ENCODE measurements at places on chromosomes 7 and 10.
A peak's percentile ranks its signal among the peaks of the same experiment; 100 is the strongest.

DNA sequence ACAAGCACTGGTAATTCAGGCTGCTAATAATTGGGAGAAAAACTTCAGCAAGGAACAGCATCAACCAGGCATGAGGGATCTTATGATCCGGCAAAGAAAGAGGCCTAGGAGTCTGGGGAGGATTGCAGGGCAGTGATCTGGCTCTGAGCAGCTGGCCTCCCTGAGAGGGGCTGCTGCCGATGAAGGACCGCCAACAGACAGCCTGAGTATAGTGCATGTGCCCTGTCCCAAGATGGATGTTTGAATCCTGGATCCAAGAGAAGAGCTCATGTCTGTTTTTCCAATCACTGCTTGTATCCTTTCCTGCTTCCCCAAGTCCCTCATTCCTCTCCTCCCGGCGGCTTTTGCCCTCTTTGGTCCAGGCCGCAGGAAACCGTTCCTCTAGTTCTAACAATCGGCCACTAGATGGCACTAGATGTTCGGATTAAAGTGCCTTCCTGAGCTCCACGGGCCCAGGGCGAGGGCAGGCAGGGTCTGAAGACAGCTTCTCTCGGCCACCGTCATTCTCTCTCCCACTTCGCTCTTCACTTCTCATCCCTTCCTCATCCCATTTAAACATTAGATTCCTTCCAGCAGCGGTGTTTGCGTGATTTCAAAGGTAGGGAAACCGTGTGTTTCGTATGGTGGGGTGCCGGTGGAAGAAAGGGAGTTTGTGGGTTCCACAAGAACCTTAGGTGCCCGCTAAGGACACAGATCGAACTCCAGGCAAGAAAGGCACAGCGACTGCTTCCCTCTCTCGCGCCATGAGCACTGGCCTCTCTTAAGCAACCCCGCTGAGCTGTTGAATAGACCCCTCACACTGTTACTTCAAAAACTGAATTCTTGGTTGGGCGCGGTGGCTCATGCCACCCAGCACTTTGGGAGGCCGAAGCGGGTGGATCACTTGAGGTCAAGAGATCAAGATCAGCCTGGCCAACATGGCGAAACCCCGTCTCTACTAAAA is 82.4 kb downstream of the ADCYAP1R1 start:
- peak; percentile 67 for DNase-seq

DNA sequence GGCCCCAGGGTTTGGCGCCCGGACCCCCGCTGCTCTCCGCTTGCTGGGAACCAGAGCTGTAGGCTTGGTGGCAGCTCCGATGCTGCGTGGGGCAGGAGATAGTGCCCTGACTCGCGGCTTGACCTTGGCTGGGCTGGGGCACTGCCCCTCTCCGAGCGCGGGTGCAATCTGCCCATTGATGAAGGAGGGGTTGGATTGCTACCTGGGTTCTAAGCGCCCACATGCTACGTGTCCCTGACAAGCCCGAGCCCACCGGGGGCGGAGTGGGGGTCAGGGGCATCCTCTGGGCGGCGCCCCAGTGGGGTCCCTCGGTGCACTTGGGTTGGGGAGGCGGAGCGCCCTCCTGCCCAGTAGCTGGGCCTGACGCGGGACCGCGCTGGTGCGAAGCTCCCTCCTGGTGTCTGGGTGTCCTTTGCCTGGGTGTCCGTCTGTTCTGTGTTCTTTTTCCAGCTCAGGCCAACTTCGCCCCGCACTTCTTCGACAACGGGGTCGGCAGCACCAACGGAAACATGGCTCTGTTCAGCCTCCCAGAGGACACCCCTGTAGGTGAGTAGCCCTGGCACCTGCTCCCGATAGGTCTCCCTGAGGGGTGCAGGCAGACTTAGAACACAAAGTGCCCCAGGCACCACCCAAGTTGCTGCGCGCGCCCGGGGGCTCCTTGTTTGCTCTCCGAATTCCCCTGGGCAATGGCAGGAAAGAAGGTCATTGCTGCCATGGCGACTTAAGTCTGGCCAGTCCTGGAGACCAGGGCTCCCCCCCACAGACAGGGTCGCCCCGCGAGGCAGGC is 900 bp downstream of the CDHR1 start:
- no peak for DNase-seq

GRCh38 chr7:107846324-107846723 is 43.3 kb upstream of the SLC26A3 start:
- no peak for DNase-seq

DNA sequence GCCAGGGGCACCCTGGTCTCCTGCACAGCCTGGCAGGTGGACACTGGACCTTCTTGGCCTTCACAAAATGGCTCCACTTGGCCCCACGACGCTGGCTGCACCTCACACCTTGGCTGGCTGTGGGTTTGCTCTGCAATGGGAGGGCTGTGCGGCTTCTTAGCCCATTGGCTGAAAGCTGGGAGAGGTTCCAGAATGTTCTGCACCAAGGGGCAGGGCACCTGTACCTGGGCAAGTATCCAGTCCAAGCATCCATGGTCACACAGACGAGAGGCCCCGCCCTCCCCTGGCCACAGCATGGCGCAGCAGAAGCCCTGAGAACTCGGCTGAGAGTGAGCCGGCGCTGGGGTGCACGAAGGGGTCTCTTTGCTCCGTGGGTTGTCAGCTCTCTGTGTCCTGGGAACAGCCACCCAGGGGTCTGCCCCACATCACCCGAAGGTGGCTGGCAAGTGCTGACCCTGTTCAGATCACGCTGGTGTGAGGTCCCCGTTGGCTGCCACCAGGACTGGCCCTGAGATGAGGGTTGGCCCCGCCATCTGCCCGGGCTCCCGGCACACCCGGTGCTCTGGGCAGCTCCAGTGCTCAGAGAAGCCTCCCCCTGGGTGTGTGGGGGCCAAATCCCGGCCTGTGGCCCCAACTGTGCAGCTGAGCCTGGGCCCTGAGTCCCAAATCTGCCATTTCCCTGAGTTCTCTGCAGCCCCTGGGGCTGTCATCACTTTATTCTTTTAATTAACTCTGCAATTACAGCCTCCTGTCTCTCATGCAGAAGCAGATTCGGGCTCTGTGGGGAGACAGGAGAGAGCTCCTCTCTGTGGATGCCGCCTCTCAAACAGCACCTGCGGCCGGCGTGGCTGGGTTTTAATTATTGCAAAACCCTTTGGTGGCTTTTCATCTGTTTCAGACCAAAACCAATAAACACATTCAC is 19.4 kb upstream of the ADGRA1 start:
- no peak for DNase-seq

DNA sequence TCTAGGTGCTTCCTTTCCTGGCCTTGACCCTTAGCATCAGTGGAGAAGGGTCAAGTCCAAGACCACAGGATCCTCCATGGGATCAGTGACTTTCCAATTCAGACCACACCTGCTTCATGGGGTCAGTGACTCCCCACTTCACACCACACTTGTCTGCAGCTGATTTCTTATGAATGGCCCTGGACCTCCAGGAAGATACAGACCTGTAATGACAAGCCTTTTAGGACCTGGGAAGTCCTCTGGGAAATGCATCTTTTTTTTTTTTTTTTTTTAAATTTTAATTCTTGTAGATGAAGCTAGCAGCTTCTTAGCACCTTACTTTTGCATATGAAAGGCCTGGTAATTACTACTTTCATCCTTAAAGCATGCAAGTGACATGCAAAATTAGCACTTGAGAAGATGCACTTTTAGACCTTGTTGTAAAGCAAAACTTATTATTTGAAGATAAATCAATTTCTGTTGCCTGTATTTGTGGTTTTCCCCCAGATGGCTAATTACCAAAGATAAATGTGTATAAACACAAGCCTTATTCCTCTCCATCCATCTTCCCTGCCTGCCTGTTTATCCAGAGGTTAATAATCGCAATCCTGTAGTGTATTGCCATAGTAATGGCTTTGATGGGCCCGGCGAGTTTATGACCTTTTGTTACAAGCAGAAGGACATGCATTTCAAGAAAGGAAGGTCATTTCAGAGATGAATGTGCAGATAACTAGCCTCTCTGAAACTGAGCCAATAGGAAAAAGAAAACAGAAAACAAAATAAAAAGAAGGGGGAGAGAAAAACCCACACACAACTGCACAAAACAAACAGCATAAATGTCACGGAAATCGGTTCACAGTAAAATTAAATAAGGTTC is 1018.7 kb downstream of the TYW1 start:
- no peak for DNase-seq

- DNase-seq: peak; percentile 93
Measured at GRCh38 chr7:16028103-16028502, 341.6 kb upstream of the MEOX2 start.

- DNase-seq: peak; percentile 33
Measured at GRCh38 chr7:30028749-30029635, 780 bp downstream of the PLEKHA8 start.

DNA sequence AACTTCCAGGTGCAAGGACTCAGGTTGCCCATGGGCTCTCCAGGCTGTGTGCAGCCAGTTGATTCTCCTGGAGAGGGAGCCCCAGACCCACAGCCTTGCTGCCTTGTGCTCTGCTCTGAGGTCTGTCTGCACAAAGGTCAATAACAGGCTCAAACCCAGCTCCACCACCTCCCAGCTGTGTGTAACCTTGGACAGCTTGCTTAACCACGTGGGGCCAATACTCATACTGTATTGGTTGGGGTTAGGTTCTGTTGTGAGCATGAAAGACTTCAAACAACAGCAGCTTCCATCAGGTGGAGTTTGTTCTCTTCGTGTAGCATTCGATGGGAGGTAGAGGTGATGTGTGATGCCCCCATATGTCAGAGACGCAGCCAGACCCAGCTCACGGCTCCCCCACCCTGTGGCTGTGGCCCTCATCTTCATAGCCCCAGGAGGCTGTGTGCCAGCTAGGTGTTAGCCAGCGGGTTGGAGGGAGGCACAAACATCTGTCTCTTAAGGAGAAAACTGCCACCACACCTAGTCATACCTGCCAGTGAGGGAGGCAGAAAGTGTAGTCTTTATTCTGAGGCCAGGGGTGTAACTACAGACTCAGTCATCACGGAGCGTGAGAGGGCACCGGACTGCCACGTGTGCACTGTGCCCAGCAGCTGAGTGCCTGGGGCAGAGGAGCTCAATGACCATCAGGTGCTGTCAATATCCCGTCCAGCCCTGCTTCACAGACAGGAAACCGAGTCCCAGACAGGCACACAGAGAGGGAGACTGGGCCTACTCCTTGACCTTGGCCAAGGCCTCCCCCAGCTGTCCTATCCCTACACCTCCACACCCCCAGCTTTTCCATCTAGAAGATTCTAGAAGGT is 8.1 kb upstream of the POLD2 start:
- DNase-seq: no peak

DNA sequence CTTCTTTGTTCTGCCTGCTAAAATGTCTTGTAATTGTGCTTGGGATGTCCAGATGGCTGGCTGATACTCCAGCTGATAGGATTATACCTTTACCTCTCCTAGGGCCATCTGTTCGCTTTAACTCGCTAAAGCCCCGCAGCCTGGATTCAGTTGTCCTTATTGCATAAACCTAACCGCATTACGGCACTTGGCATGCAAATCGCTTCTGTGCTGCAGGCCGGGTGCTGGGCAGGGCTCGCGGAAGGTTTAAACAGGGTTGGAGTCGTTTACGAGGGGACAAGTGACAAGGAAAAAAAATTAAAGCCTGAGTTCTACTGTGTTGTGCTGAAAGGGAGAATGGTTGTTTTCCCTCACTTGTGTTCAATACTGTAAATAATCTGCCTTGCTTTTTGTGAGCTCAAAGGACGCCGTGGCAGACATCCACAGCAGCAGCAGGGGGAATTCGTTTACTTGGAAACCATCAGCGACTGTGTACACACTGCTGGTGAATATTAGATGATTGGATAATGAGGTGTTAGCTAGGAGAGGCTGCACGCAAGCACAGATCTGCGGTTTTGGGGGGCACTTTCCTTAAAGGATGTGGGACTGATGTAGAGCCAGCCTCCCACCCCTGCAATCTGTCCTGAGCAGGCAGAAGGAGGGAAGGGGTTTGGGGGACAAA is 93.0 kb downstream of the EBF3 start:
- peak; percentile 29 for DNase-seq

DNA sequence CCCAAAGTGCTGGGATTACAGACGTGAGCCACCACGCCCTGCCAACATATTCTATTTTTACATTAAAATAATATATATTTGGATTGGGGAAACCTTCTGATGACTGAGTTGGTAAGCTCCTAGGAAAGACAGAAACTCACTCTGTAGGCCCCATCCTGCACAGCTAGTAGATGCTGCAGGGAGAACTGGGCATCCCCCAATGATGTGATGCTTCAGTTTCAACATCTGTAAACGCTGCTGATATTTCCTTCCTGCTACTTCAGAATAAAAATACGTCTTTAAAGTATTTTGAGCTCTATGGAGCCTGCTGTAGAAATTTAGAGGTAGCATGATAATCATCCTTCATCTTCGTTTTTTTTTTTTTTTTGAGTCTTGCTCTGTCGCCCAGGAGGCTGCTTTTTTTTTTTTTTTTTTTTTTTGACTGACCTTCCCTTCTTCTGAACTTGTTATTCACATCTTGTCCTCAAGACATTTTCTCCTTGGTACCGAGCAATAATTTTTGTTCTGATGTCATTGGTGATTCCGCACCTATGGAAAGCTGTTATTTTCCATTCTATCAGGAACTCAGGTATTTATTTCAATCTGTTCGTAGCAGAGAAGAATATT is 21.8 kb upstream of the INPP5F start:
- no peak for DNase-seq

- peak; percentile 55 for DNase-seq
Measured at GRCh38 chr10:117955176-117955575, 91.6 kb downstream of the RAB11FIP2 start.

DNA sequence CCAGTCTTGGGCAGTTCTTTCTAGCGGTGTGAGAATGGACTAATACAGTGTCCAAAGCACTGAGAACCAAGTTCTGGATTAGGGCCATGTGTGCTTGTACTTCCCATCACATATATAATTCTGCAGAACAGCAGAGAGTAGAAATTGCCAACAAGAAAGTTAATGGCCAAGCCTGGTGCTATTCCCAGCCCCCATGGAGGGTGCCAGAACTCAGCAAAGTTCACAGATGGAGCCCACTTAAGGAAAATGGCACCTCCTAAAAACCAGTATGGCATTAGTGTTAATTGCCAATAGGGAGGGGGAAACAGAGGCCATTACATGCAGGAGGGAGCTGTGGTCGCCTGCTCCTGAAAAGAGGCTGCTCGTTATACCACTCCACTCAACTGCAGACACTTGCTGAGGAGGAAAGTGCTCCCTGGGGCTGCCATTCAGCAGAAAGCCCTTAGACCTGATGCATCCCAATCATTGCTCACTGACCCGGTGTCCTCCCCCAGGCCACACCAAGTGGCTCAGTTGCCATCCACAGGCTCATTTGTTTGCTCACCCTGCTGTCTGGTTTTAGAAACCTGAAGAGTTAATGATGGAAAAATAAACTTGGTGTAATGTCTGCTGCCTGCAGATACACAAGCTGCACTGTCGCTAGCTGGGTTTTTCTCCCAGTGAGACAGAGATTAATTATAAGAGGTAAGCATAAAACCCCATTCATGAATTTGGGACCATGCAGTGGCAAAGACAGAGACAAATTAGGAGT is 280.6 kb downstream of the GFRA1 start:
- DNase-seq: no peak

GRCh38 chr10:76444034-76444800 is 1012.8 kb downstream of the LRMDA start:
- DNase-seq: no peak

GRCh38 chr10:69745698-69746097 is 56.0 kb upstream of the COL13A1 start:
- no peak for DNase-seq

DNA sequence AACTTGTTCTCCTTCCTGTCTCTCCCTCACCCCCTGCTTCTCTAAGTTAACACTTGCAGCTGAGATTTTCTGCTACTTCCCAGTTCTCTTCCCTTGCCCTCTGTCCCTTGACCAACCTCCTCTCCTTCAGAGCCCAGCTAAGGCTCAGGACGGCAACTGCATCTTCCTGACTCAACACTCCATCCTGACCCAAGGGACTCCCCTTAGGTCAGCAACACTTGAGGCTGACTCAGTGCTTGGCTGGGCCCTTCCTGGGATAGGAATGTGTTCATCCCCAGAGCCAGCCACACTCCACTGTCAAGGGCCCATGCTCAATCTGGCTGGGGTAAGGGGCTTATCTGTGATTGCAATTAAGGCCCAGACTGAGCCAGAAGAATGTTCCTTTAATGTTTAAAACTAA is 3.4 kb downstream of the CALHM2 start:
- peak; percentile 73 for DNase-seq
